GM12892 (cell line): ENCODE measurements at places on chromosomes 1 and 21.

DNA sequence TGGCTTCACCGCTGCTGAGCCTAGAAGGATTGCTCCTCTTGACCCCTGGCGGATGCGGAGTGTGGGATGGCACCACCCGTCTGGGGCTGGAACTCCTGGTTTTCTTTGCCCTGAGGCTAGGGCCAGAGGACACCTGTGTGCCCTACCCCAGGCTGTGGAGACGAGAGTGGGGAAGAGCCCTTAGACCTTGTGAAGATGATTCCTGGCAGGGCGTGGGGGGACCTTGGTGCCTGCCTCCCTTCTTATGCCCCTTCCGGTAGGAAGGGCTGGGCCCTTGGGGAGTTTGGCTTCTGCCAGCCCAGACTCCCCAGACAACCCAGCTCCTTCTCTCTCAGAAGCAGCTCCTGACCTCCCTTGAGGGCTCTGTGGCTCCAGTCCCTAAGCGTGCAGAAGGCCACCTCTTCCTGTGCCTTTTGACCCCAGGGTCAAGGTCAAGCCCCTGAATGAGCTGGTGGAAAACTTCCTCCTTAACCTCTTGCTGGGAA, 891 bp downstream of the RPS6KA1 start:
- no peak for DNase-seq

- DNase-seq: no peak
These were observed 1753.4 kb downstream of the MRPL39 start for GRCh38 chr21:23853796-23854379.

DNA sequence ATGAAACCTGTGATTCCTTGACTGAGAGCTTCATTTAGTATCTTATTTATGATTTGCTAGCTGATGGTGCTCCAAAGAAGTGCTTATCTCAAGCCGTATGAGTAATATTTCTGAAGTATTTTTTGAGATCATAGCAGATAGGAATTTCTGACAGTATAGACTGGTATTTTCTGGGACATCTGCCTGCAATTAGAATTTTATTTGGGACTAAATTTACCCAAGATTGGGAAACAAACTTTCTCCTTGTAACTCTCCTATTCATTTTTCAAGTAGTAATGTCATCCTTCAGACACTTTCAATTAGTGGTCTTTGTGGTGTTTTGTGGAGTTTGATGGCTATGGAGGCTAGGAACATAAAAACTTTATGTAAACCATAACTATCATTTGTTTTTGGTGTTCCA, 597.2 kb upstream of the ZP4 start:
- DNase-seq: no peak

- no peak for DNase-seq
These were observed 1.7 kb upstream of the SIM2 start for GRCh38 chr21:36697060-36697850.

- DNase-seq: no peak
These were observed 26.9 kb upstream of the SH3D21 start for GRCh38 chr1:36279110-36279788.

DNA sequence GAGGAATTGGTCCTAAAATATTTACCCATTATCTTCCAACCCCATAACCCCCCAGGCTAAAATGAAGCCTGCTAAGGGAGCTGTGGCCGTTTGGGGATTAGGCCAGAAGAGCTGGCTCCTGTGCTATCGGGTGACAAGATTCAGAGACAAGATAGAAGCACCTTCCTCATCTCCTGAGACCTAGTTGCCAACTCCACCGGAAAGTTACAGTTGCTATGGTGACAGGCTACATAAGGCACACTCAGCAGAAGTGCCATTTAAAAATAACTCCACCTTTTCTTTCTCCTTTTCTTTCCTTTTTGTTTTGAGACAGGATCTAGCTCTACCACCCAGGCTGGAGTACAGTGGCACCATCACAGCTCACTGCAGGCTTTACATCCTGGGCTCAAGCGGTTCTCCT, 43.6 kb upstream of the ROR1 start:
- no peak for DNase-seq

DNA sequence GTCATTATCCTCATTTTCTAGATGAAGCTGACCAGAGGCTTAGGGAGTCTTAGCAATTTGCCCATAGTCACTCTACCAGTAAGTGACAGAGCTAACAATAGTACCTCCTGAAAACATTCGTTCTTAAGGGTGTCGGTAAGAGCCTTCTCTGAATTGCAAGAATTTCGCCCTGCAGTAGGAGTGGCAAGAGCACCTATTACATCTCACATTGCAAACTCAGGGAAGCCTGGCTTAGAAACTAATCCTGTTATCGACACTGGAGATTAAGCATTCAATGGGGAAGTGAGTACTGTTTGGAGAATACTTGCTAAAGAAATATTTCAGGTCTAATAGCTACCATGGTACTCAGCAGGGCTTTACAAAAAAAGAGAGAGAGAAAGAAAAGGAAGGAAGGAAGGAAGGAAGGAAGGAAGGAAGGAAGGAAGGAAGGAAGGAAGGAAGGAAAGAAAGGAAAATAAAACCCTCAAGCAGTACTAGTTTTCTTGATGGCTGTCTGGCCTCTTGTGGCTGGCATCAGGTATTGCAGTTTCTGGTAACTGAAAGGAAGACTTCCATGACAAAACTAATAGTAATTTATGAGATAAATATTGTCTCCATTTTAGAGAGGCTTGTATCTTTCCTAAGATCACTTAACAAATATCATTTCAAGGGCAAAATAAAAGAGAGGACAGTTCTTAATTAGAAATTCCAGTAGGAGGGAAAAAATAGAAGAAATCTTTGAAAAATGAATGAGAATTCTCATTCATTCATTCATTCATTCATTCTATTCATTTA, 10.4 kb downstream of the C1orf226 start:
- no peak for DNase-seq

- no peak for DNase-seq
These were observed 217.9 kb downstream of the NEGR1 start for GRCh38 chr1:72064196-72065075.

GRCh38 chr1:1304331-1305299, 3.1 kb downstream of the ACAP3 start:
- DNase-seq: no peak

- DNase-seq: no peak
These were observed 29.8 kb upstream of the COL16A1 start for GRCh38 chr1:31733389-31734219.

GRCh38 chr1:110425612-110426152, 18.2 kb upstream of the LAMTOR5 start:
- DNase-seq: no peak

GRCh38 chr1:5992814-5993555, 760 bp upstream of the NPHP4 start:
- DNase-seq: no peak

- DNase-seq: no peak
These were observed 36.5 kb downstream of the GALNT2 start for GRCh38 chr1:230103306-230104173.

DNA sequence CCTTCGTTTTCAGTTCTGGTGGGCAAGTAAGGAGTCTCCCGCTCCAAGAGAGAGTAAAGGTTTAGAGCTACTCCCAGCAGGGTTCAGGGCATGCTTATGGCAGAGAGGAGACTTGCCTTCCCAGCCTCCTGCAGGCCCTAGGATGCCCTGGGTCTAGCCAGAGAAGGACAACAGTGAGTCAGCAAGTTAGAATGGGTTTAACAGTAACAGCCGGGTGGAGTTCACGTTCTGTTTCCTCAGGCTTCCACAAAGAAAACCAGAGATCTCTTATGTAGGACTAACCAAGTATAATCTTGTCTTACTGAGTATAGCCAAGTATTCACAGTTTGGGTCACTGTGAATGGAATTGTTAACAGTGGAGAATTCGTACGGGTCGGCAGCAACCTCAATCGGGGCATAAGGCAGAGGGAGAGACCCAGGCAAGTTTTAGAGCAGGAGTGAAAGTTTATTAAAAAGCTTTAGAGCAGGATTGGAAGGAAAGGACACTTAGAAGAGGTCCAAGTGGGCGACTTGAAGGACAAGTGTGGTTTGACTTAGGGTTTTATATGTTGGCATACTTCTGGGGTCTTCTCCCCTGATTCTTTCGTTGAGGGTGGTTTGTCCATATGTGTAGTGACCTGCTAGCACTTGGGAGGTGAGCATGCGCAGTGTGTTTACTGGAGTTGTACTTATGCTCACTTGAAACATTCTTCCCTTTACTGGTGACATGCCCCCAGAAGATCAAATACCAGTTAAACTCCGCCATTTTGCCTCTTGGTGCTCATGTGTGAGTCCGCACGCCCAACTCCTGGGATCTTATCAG, 4.5 kb downstream of the OVAAL start:
- DNase-seq: no peak

- no peak for DNase-seq
These were observed at the start of gene LEFTY2 for GRCh38 chr1:225941187-225941941. Gene LEFTY2, minus strand, starts transcription at chr1:225941220. Its CDS starts 80 bp downstream, at chr1:225941140.

- no peak for DNase-seq
These were observed 86.8 kb downstream of the LRRC8C start for GRCh38 chr1:89719502-89720306.

- DNase-seq: no peak
These were observed 38.1 kb downstream of the DISP3 start for GRCh38 chr1:11516961-11517635.

GRCh38 chr1:11535761-11536572, 57.0 kb downstream of the DISP3 start:
- no peak for DNase-seq

- no peak for DNase-seq
These were observed 18.0 kb downstream of the KIAA0319L start for GRCh38 chr1:35539073-35539823.

GRCh38 chr1:222525951-222526350, 22.0 kb downstream of the HHIPL2 start:
- no peak for DNase-seq

DNA sequence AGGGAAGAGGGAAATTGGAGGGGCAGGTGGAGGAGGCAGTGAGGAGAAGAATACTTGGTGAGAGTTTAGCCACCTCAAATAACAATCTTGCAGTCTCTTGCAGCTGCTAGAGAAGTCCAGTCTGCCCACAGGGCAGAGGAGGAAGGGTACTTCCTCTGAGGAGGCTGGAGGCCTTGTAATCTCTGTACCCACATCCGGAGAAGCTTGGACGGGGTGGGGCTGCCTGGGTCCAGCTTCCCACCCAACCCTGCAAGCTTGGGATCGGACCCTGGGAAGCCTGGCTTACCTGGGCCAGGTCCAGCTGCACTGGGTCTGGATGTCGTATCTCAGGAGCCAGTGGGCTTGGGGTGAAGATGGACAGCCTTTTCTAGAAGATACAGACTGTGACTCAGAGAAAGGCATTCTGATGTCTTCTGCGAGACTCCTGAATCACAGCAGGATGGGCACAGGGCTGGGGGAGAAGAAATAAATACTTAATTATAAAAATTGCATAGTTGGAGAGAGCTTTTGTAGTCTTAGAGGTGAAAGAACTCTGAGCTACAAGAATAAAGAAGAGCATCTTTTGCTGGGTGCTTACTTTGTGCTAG, 111.8 kb upstream of the JUN start:
- no peak for DNase-seq

DNA sequence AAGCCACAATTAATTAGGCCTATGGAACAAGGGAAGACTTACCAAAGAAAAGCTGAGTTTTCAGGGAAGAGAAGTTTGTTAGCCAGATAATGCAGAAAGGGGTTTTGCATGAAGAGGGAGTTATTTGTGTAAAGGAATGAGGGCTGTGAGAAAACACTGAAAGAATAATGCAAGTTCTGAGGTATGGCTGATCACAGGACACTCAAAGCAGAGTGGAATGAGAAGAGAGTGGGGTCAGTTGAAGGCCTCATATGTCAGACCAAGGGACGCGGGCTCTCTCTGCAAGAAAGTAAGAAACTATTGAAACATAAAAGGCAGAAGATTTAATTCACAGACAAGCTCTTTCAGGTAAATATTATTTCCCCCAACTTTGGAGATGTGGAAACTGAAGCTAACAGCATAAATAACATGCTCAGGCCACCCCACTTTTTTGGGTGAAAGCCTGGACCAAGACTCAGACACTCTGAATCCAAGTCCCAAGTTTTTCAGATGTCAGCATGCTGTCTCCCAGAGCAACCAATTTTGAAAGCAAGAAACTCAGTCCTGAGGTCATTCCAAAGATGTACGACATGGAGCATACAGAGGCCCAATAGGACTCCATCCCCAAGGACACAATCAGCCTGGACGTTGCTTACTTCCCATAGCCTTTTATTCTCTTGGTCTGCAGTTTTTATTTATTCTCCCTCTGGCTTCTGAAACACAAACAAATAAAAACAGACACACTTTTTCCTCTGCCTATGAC, 47.3 kb upstream of the FGGY start:
- no peak for DNase-seq

GRCh38 chr1:116855191-116855619, 54.5 kb upstream of the PTGFRN start:
- no peak for DNase-seq

DNA sequence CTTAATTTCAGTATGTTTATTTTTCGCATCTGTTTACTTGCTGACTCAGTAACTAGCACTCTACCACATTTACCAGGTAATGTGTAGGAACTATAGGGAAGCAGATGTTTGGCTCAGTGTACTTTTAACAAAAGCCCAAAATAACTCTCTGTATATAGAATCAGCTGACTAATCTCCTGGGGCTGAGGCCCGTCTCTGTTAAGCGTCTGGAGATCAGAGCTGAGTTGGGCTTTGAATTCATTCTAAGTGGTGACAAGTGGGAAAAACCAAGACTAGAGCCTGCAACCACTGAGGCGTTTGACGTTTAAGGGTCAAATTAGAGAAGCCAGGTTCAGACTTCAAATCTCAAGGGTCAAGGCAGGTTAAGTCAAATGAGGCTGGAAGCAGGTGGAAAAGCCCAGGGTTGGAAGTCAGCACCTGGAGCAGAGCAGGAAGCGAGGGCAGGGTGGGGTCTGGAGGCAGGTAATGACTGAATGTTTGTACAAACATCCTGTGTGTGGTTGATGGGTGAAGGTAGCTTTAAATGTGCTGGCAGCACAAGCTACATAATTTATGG, 56.8 kb upstream of the LYST start:
- DNase-seq: no peak

DNA sequence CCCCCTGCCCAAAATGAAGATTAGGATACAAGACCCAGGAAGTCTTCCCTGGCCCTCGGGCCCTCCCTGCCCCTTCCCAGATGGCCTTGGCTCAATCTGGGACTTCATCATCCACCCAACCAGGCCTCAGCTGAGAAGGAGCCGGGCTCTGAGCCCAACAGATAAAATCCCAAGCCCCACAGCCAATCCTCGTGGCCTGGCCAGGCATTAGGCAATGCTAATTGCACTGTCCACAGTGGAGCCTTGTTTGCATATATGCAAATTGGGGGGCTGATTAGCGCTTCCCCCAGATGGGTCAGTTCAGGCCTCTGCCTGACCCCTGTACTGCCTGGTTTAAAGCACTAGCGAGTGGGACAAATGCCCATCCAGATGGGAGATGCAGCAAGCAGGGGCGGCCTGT, 34.9 kb downstream of the IGSF21 start:
- DNase-seq: no peak

- no peak for DNase-seq
These were observed 27.7 kb downstream of the ERO1B start for GRCh38 chr1:236253918-236254637.
